ENCODE measurements at places on chromosomes 4 and X. TPM values are rescaled to one million over a fixed set of nuclear protein-coding genes. Genes with fewer than 3 reads are reported as not detected.

UGT2B15 gene
- 0.06 TPM for total RNA-seq

CRMP1 gene
- total RNA-seq, result 2.1 TPM

ATP11C gene
- 10.3 TPM for total RNA-seq

BTK gene
- 0.17 TPM for total RNA-seq

SPANXB1 gene
- 2.6 TPM for total RNA-seq

All from A549 treated with DMSO at 1 μM for 4 hours (cell line).